ENCODE measurements at places on chromosomes 6 and 20. TPM values are rescaled to one million over a fixed set of nuclear protein-coding genes. Genes with fewer than 3 reads are reported as not detected.

Gene TINAG
- total RNA-seq: not detected

Gene CST5
- total RNA-seq: not detected

Gene CYP24A1
- 0.12 TPM for total RNA-seq

Gene SNX3
- total RNA-seq: 87.2 TPM

Gene MUC22
- not detected for total RNA-seq

Gene ADGRG6
- total RNA-seq: 7.7 TPM

Gene NRM
- 11.3 TPM for total RNA-seq

Gene EYA4
- total RNA-seq: 0.21 TPM

Gene ECT2L
- total RNA-seq: 0.03 TPM

Gene KHDC3L
- total RNA-seq: not detected

Gene NKAIN4
- total RNA-seq: 16.0 TPM

Gene PI3
- not detected for total RNA-seq

Gene ADGB
- total RNA-seq: not detected

Gene EBF4
- total RNA-seq: 0.66 TPM

Gene SLC22A2
- 0.35 TPM for total RNA-seq

Gene PHACTR1
- total RNA-seq: 11.7 TPM

Gene BHLHE23
- 5.0 TPM for total RNA-seq

Gene SLC22A23
- 38.3 TPM for total RNA-seq

Gene NR2E1
- total RNA-seq: not detected

Data from GM23338 (cell line).